Panc1 (cell line): ENCODE measurements at places on chromosomes 16 and 17. TPM values are rescaled to one million over a fixed set of nuclear protein-coding genes. Genes with fewer than 3 reads are reported as not detected.

TNK1 gene
- 6.2 TPM for total RNA-seq

NOG gene
- total RNA-seq: 9.2 TPM

TAC4 gene
- not detected for total RNA-seq

FLCN gene
- total RNA-seq: 71.6 TPM

CLEC18B gene
- total RNA-seq: not detected
